Stimulated activated CD4-positive, alpha-beta T cell treated with anti-CD3 and anti-CD28 coated beads, Interleukin-4, amount 100 ng/mL, for 48 hours (primary cell): ENCODE measurements at places on chromosomes 11 and 22.

DNA sequence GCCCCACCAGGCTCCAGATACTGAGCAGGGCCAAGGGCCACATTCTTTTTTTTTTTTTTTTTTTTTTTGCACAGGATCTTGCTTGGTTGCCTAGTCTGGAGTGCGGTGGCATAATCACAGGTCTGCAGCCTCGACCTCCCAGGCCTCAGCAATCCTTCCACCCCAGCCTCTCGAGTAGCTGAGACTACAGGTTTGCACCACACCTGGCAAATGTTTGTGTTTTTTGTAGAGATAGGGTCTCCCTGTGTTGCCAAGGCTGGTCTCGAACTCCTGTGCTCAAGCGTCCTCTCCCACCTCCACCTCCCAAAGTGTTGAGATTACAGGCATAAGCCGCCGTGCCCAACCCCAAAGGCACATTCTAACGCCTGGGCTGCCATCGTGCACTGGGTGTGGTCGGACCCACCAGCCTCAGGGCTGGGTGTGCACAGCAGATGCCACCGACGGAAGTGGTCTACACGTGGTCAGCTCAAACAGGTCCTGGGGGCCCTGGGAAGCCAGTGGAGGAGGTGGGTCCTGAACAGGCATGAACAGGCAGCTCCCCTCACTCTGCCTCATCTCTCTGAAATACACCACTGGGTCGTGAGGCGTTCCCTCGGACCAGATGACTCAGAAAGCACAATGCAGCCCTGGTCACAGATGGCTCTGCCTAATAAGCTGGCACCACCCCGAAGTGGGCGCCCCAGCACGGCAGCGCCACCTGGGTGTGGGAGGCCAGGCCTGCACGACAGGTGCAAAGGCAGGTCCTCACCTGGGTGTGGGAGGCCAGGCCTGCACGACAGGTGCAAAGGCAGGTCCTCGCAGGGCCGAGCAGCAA is 5.1 kb upstream of the B4GALNT4 start:
- DNase-seq, result peak; percentile 50

DNA sequence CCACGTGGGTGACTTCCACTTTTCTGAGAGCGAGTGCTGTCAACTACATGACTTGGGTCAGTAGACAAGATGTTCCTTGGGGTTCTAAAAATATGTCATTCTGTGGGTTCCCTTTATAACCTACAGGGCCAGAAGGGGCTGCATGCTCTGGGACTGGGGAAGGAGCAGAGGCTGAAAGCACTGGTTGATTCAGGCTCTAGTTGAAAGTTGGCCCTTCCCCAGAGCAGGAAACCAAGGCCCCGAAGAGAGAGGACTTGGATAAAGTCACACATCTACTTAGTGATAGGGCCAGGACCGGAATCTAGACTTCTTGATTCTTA is 9.9 kb downstream of the ADAMTS15 start:
- DNase-seq, result no peak

DNA sequence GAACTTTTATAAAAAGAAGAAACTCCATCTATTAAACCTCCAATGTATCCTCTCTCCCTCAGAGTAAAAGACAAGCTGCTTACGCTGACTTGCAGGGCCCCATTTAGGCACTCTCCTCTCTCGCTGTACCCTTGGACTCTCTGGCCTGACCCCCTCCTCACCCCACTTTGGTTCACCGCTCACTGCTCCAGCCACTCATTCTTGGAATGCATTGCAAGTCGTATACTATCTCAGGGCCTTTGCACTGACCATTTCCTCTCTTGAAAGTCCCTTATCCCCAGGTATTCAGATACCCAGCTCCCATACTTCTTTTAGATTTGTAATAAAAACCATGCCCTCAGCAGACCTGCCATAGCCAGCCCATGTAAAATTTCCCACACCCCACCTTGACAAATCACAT is 139.6 kb downstream of the DBX1 start:
- no peak for DNase-seq

- no peak for DNase-seq
Measured at GRCh38 chr11:79950172-79950571, 509.3 kb upstream of the TENM4 start.

- DNase-seq, result no peak
Measured at GRCh38 chr11:128985880-128986279, 43.2 kb upstream of the TP53AIP1 start.
